Skeletal muscle tissue (tissue), 5 donors: ENCODE measurements at places on chromosomes 7 and 10. TPM values are rescaled to one million over a fixed set of nuclear protein-coding genes. Genes with fewer than 3 reads are reported as not detected.

The FFAR4 gene
- 0.52 TPM for total RNA-seq

The FAM13C gene
- total RNA-seq, result 31.8 TPM

The ASB10 gene
- 3.7 TPM for total RNA-seq

The MASTL gene
- total RNA-seq, result 5.7 TPM

The SPRN gene
- total RNA-seq, result 0.52 TPM

The INMT gene
- 35.5 TPM for total RNA-seq
